ENCODE measurements at places on chromosomes 13 and 19. TPM values are rescaled to one million over a fixed set of nuclear protein-coding genes. Genes with fewer than 3 reads are reported as not detected.

Gene PCDH9
- 0.25 TPM for total RNA-seq

Gene KLF5
- 4.8 TPM for total RNA-seq

- DNase-seq: no peak
Measured at GRCh38 chr19:54480051-54480450, 7.0 kb upstream of the CDC42EP5 start.

Gene ZNF492
- total RNA-seq: 2.7 TPM

DNA sequence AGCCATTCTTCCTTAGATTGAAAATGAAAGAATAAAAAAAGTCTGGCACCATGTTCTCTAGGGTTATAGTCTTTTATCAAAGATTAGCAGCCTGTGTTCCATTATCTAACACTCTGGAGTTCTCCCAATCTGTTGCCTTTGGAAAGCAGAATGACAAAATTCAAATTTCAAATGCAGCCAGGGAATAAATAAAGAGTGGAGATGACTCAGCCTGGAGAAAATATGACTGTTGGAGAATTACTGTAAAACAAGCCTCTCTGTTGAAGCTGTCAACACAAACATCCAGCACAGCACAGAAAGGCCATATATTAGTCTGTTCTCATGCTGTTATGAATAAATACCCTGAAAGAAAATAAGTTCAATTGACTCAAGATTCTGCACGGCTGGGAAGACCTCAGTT is 650.5 kb upstream of the SLC10A2 start:
- DNase-seq: no peak

GRCh38 chr13:110525328-110526319 is 35.9 kb downstream of the RAB20 start:
- DNase-seq: peak; percentile 24

DNA sequence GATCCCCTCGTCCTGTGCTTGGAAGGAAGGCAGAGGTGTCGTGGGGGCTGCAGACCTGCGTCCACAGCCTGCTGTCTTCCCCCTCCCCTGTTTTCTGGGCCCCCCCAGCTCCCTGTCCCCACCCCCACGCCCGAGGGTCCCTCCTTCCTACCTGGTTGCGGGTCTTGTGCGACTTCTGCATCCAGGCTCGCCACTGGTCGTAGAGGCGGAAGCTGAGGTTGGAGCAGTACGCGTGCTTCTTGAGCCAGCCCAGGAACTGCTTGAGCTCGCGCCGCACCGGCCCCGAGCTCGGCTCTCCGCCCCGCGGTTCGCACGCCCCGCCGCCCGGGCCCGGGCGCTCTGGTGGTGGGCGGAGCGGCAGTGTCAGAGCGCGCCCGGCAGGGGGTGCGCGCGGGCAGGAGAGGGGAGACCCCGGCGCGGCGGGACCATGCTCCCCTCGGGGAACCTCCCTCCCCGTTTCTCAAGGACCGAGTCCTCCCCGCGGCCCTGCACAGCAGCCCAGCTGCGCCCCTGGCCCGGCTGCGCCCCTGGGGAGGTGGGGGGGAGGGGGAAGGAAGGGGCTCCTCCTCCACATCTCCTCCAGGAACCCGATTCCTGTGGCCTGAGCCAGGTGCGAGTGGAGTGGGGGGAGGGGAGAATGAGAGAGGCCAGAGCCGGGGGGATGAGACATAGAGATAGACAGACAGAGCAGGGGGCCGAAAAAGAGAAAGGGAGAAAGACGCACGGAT is 5.7 kb downstream of the REX1BD start:
- DNase-seq: peak; percentile 67

DNA sequence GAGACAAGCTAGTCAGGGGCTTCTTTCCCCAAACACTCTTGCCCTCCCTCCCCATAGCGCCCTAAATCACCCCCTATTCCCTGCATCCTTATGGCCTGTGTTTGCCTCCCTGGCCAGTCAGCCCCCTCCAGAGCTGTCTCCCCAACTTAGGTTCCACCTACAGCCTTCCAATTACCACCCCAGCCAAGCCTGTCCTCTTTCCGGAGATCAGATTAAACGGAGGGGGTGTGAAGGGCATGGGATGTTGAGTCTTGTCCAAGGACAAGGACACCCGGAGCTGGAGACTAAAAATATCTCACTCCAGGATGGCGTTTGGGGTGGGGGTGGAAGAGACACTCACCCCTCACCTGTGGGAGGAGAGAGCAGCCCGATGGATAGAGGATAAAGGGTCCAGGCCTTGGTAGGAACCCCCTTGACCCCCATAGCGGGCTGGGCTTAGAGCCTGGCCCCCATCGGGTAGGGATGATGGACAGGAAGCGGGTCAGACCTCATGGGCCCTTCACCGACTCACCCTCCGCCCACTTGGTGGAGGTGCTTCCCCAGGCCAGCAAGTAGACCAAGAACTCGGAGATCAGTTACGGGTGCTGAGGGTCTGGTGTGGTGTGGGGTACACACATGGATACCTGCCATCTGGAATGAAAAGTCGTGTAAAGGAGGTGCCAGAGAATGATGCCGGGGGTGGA is 6.0 kb downstream of the ZNF865 start:
- no peak for DNase-seq

DNA sequence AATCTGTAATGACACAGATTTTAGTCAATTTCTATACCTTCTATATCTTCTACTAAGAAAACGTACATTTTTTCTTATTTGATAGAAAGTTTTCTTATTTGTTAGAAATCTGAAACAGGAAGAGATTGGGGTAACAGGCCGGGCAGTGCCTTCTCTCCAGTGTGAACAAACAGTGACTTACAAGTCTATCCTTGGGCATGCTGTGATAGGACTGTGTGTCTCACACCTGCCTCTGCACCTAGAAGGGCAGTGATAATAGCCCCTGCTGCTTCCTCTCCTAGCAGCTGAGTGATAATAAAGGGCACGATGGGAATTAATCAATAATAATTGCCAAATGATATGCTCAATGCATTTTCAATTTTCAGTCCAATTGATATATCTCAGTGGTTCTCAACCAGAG is 1.4 kb downstream of the TMEM272 start:
- no peak for DNase-seq

DNA sequence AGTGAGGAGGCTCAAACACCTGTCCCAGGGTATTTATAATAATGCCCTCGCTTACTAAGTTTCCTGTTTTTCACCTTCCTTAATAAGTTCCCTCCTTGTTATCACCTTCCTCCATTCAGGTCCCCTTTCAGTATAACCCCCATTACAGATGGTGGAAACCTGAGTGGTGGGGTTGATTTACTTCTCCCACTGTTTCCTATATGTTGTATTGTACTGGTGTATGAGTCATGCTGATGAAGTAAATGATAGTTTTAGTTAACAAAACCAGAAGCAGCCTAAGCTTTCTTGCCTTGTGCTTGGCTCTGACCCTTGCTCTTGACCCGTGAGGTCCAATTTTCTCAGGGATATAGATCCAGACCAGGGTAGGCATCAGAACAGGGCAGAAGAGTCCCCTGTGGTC is 22.3 kb upstream of the TNFSF11 start:
- no peak for DNase-seq

Gene ZNF610
- 2.1 TPM for total RNA-seq

GRCh38 chr19:32676186-32676894 is 692 bp downstream of the RGS9BP start:
- DNase-seq: no peak

- DNase-seq: peak; percentile 82
Measured at GRCh38 chr19:12796146-12797071, 5.1 kb downstream of the JUNB start.
